K562 (cell line): ENCODE measurements at places on chromosomes 7 and 10. TPM values are rescaled to one million over a fixed set of nuclear protein-coding genes. Genes with fewer than 3 reads are reported as not detected.

- H3K27me3 ChIP-seq: peaks cover 66% of the 10 kb centered on the region
- H3K4me1 ChIP-seq: no peaks in the 10 kb centered on the region
- H3K4me3 ChIP-seq: no peak overlapping the region
- H3K27ac ChIP-seq: no peak overlapping the region
Observed at GRCh38 chr7:99184532-99185218, 23.2 kb downstream of the KPNA7 start.

GRCh38 chr7:1432411-1433082 is 26.7 kb downstream of the MICALL2 start:
- peaks cover 31% of the 10 kb centered on the region; the same call in 1 of the 3 replicates for H3K36me3 ChIP-seq
- H3K27ac ChIP-seq: no peak overlapping the region
- no peak overlapping the region for H3K4me3 ChIP-seq
- no peaks in the 10 kb centered on the region for H3K27me3 ChIP-seq
- H3K4me1 ChIP-seq: peaks cover 63% of the 10 kb centered on the region

- H3K36me3 ChIP-seq: no peaks in the 10 kb centered on the region; the same call in 2 of the 3 replicates
- no peak overlapping the region for H3K4me3 ChIP-seq
- DNase-seq: no peak
- 0 out of 3 replicates have a peak, but pooled peaks cover 4% of the 10 kb centered on the region for H3K4me1 ChIP-seq
- no peak overlapping the region for H3K27ac ChIP-seq
Observed at GRCh38 chr7:130461272-130461671, 20.5 kb upstream of the CEP41 start.

DNA sequence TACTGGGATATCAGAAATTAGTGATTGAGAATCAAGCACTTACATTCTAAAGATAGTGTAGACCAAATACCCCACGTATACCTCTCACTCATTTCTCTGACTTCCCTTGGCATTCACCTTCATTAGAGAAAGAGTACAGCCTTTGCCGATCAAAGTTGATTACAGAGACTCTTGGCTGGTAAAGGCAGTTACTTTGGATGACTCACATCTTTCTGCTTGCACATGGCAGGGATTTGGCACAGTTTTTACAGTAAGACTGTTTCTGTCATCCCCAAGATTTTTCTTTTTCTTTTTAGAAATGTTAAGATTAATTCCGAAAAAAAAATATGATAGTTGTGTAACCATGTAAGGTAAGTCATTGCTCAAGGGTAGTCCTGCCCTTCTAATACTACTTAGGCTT is 143.0 kb downstream of the TSPAN12 start:
- no peaks in the 10 kb centered on the region for H3K36me3 ChIP-seq
- no peak for DNase-seq
- H3K4me3 ChIP-seq: no peak overlapping the region
- no peaks in the 10 kb centered on the region for H3K27me3 ChIP-seq
- no peaks in the 10 kb centered on the region for H3K4me1 ChIP-seq
- no peak overlapping the region for H3K27ac ChIP-seq

- H3K36me3 ChIP-seq: no peaks in the 10 kb centered on the region
- no peak overlapping the region for H3K27ac ChIP-seq
- H3K27me3 ChIP-seq: no peaks in the 10 kb centered on the region
Observed at GRCh38 chr7:113404245-113404644, 285.9 kb upstream of the SMIM30 start.

GRCh38 chr10:22323538-22324305 is 2.8 kb downstream of the BMI1 start:
- H3K4me1 ChIP-seq: peaks cover 13% of the 10 kb centered on the region; the same call in 1 of the 2 replicates
- no peak for DNase-seq
- no peak overlapping the region for H3K27ac ChIP-seq
- peak overlapping the region; percentile 77; the same call in 1 of the 2 replicates for H3K4me3 ChIP-seq
- peaks cover 27% of the 10 kb centered on the region for H3K36me3 ChIP-seq

- no peak overlapping the region for H3K4me3 ChIP-seq
- H3K27ac ChIP-seq: no peak overlapping the region
- H3K4me1 ChIP-seq: no peaks in the 10 kb centered on the region
- no peaks in the 10 kb centered on the region for H3K36me3 ChIP-seq
- H3K27me3 ChIP-seq: peaks cover 41% of the 10 kb centered on the region
- DNase-seq: no peak
Observed at GRCh38 chr10:49609006-49609282, 1.2 kb upstream of the SLC18A3 start.

GRCh38 chr10:131746241-131746711 is 154.5 kb upstream of the PPP2R2D start:
- H3K36me3 ChIP-seq: no peaks in the 10 kb centered on the region
- no peak overlapping the region for H3K27ac ChIP-seq
- no peaks in the 10 kb centered on the region for H3K4me1 ChIP-seq
- H3K27me3 ChIP-seq: peaks cover 41% of the 10 kb centered on the region
- DNase-seq: no peak

DNA sequence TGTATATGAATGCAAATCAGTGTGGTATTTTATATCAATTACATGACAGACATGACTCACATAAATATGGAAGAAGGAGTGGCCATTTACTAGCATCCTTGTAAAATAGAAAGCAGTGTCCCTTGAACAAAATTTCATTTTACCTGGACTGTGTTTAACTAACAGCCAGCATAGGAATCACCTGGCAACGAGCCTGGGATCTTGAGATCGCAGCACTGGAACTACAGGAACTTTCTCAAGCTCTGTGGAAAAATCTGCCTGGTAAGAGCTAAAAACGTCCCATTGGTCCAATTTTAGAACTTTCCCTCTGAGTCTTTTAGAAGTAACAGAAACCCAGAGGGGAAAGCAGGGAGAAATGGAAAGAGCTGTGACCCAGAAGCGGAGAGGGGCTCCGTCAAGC is 68.9 kb upstream of the AMPH start:
- H3K27me3 ChIP-seq: peaks cover 18% of the 10 kb centered on the region
- H3K4me1 ChIP-seq: no peaks in the 10 kb centered on the region
- H3K27ac ChIP-seq: no peak overlapping the region
- H3K36me3 ChIP-seq: no peaks in the 10 kb centered on the region
- no peak overlapping the region for H3K4me3 ChIP-seq
- no peak for DNase-seq

- no peak overlapping the region for H3K27ac ChIP-seq
- DNase-seq: no peak
- peaks cover 11% of the 10 kb centered on the region for H3K4me1 ChIP-seq
- H3K4me3 ChIP-seq: no peak overlapping the region
- peaks cover 88% of the 10 kb centered on the region for H3K36me3 ChIP-seq
- no peaks in the 10 kb centered on the region for H3K27me3 ChIP-seq
Observed at GRCh38 chr10:28566458-28567015, 33.6 kb downstream of the WAC start.

DNA sequence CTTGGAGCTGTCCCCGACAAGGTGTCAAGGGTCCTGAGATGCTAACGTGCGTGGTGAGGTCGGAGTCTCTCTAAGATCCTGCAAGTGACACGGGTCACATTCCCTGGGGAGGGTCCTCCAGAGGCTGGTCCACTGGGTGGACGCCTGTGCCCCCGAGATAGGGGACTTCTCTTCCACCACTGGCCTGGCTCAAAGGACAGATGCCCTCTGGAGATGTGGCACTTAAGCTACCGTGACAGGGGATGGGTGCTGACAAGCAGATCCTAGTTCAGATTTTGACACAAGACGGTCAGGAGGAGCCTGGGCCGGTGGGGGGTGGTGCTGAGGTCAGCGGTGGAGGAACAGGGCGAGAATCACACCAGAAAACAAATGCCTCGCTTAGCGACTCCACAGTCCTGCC is 178.0 kb downstream of the ADARB2 start:
- H3K4me1 ChIP-seq: no peaks in the 10 kb centered on the region
- H3K4me3 ChIP-seq: no peak overlapping the region
- no peak overlapping the region for H3K27ac ChIP-seq
- peaks cover 49% of the 10 kb centered on the region for H3K27me3 ChIP-seq
- H3K36me3 ChIP-seq: no peaks in the 10 kb centered on the region

DNA sequence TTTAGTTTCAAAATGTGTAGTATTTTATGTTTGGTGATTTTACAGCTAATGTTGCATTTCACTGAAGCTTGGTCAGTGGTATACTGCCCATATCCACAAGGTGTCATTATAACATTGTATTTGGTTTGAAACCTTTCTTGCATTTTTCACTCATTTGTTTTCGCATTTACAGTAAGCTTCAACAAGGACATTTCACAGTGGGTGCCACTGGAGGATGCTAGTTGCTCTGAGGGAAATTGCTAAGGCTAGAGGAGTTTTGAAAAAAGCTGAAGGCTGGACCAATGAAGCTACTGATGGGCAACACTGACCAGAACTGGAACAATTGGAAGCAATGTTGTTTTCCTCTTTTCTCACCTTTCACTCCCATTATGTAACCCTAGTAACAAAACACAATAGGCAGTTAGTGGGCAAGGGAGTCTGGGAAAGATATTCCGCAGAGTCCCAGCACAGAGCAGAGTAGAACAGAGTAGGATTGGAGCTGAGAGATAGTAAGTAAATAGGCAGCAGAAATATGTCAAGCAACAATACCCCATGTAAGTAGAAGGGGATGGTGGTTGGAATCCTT is 23.6 kb upstream of the SRI start:
- no peak overlapping the region for H3K27ac ChIP-seq
- H3K4me3 ChIP-seq: no peak overlapping the region
- no peaks in the 10 kb centered on the region for H3K36me3 ChIP-seq
- no peaks in the 10 kb centered on the region for H3K27me3 ChIP-seq

- H3K4me1 ChIP-seq: no peaks in the 10 kb centered on the region
- DNase-seq: no peak
- no peak overlapping the region for H3K4me3 ChIP-seq
- no peak overlapping the region for H3K27ac ChIP-seq
Observed at GRCh38 chr7:67754651-67755050, 758.0 kb downstream of the TYW1 start.

- no peak overlapping the region for H3K27ac ChIP-seq
- H3K4me1 ChIP-seq: no peaks in the 10 kb centered on the region
- no peak for DNase-seq
- H3K4me3 ChIP-seq: no peak overlapping the region
- H3K27me3 ChIP-seq: no peaks in the 10 kb centered on the region
- no peaks in the 10 kb centered on the region for H3K36me3 ChIP-seq
Observed at GRCh38 chr7:18471476-18472160, 23.9 kb upstream of the HDAC9 start.

DNA sequence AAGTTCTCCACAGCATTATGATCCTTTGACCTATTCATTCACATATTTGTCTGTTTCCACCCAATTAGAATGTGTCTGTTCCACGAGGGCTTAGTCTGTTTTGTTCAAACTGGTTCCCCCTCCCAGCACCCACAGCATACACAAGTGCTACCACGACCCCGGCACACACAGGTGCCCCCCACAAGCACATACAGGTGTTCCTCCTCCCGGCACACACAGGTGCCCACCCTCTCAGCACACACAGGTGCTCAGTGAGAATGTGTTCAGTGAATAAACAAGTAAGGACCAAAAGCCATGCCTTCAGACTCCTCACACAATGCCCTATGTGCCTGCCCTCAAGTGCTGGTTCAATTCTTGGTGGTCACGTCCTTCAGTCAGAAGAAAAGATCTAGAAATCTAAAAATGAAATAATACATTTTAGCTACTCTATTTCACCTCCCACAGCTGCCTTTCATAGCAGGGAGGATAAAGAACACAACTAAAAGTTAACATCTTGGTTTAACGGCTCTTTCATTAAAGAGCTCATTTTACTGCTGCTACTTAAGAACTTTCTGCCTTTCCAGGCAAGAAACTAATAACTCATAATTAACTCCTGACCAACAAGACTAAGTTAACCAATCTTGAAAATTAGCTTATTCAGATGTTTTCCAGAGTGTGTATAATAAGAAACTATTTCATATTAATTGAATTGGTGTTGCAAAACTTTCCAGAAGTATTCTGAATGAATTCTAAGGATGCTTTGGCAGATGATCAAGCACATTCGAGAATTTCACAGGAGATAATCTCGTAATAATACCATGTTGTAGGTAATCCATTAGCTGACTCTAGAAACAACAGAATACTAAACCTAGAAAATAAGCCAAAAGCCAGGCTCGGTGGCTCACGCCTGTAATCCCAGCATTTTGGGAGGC is 2.3 kb downstream of the DNMBP start:
- H3K4me3 ChIP-seq: no peak overlapping the region
- H3K27me3 ChIP-seq: no peaks in the 10 kb centered on the region

DNA sequence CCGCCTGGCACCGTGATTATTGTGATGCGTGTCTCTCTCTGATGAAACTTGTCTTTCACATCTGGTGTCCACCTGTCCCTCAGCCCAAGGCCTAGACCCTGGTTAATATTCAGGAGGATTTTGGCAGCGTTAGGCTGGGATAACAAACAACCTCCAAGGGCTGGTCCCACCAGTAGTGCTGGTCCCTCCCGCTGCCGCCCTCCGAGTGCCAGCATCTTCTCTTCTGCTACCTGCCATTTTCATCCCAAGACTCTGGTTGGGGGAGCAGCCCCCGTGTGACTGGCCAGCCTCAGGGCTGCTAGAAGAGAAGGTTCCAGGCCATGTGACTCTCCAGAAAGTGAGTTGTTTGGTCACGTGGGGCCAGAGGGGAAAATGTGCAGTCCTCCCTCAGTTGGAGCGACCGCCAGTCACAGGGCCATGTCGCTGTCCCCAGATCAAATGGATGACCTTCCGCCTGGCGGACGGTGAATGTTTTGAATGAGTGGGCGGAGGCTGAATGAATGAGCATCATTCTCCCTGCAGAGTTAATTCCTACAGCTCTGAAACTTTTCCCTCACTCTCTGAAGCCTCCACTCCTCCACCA is 479.9 kb upstream of the FOXK1 start:
- peaks cover 81% of the 10 kb centered on the region for H3K27me3 ChIP-seq
- peaks cover 5% of the 10 kb centered on the region for H3K4me1 ChIP-seq
- no peak overlapping the region for H3K4me3 ChIP-seq
- no peak overlapping the region for H3K27ac ChIP-seq
- DNase-seq: no peak
- no peaks in the 10 kb centered on the region for H3K36me3 ChIP-seq

DNA sequence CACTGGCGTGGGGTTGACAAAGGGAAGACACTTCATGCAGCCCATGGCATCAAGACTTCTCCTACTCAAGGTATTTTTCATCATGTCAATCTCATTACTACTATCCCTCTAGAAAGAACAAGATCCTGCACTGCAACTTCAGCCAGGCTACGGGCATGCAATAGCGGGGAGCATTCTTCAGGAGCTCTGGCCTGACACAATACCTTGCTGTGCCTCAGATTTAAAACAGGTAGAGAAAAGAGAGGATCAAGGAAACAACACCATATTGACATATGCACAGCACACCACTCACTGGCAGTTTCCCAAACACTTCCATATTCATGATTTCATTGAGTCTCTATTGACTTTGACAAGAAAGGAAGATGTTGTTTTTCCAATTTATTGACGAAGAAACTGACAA is 51.5 kb downstream of the DOCK4 start:
- DNase-seq: no peak
- H3K4me1 ChIP-seq: no peaks in the 10 kb centered on the region
- no peak overlapping the region for H3K27ac ChIP-seq
- H3K27me3 ChIP-seq: no peaks in the 10 kb centered on the region
- no peak overlapping the region for H3K4me3 ChIP-seq

DNA sequence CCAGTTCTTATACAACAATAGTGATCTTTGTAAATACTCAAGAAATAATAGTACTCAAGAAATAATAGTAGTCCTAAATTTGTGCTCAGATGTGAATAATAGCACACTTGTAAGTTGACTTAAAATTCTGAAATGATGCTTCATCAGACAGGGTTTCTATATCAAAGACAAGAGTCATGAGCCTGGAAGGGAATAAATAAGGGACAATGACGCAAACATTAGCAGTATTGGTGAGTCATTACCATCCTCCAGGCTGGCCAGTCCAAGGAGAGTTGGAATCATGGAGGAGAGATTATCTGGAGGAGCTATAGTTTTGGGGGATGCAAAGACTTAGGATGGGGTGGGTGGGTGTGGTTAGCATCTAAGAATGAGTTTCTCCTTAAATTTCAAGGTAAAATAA is 6.1 kb upstream of the SH3PXD2A start:
- no peaks in the 10 kb centered on the region; the same call in 1 of the 3 replicates for H3K27me3 ChIP-seq
- H3K36me3 ChIP-seq: no peaks in the 10 kb centered on the region
- no peaks in the 10 kb centered on the region for H3K4me1 ChIP-seq
- no peak overlapping the region for H3K27ac ChIP-seq
- DNase-seq: no peak

Gene TWIST1
- 0.18 and 0.33 TPM in 2 replicates for total RNA-seq

Gene ZNF722
- not detected in 2 replicates for total RNA-seq
